ENCODE measurements at places on chromosomes 3 and 15. TPM values are rescaled to one million over a fixed set of nuclear protein-coding genes. Genes with fewer than 3 reads are reported as not detected.

DNA sequence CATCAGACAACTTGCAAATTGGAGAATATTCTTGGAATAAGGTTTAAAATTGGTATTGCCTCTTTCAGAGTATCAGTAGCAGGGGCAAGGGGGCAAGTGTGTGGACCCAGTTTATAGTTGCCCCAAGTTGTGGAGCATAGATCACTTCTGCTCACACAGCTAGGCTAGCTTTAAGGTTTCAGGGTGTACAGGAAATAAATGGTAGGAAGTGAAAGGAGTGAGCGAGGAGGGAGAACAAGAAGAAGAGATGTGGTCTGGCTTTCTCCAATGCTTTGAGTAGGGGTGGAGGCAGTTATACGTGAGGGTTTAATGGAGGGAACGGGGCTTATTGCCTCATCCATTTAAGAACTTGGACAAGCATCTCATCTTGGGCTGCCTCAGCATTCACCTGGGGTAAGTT is 290.0 kb upstream of the CFAP20DC start:
- no peak for DNase-seq
- H3K27ac ChIP-seq = no peak overlapping the region
- no peak overlapping the region for H3K4me3 ChIP-seq
- H3K36me3 ChIP-seq = no peaks in the 10 kb centered on the region
- H3K27me3 ChIP-seq = no peaks in the 10 kb centered on the region
- no peaks in the 10 kb centered on the region for H3K4me1 ChIP-seq

DNA sequence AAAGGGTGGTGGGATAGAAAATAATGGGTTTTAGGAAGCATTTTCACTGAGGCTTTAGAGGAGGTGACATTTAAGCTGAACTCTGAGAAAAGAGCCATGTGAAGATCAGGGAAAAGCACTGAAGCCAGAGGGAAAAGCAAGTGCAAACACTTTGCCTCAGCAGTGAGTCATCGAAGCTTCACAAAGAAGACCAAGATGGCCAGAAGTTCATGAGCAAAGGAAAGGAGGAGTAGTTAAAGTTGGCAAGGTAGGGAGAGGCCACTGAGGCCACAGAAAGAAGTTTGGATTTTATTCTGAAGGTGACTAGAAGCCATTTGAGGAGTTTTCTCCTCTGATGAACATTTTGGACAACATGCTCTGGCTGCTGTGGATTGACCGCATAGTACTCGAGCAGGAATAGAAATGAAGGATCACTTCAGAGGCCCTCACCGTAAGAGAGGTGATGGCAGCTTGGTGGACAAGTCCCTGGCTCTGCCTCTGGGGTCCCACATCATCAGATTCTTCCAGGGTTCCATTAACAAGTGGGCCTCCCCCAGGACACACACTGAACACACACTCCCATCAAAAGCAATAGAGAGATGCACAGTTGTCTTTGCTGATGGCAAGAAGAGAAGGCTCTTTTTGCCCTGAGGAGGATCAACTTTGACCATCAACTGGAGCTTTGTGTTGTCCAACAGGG is 75.5 kb downstream of the TOP2B start:
- peaks cover 6% of the 10 kb centered on the region for H3K36me3 ChIP-seq
- no peaks in the 10 kb centered on the region for H3K27me3 ChIP-seq
- no peak for DNase-seq
- H3K27ac ChIP-seq = no peak overlapping the region
- no peak overlapping the region for H3K4me3 ChIP-seq

DNA sequence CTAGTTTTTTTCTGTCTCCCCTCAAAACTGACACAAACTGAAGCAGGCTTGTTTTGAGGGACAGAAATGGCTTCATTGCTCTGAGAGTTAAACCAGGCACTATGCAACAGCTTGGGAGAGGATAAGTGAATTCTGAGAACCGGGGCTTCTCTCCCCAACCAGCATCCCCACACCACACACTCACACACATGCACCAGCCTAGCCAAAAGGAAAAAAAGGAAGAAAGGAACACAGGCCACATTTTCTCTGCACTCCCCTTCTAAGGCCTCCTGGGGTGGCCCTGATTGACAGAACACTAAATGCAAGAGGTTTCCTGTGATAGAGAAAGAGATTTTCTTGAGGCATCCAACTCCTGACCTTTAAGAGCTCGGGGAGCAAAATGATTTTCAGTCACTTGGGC is 177.5 kb downstream of the TLE3 start:
- no peaks in the 10 kb centered on the region for H3K4me1 ChIP-seq
- peaks cover 12% of the 10 kb centered on the region for H3K36me3 ChIP-seq
- no peak overlapping the region for H3K4me3 ChIP-seq
- no peak for DNase-seq

GRCh38 chr3:43773273-43774094 is 82.7 kb downstream of the ABHD5 start:
- H3K36me3 ChIP-seq = no peaks in the 10 kb centered on the region
- H3K4me3 ChIP-seq = no peak overlapping the region
- peaks cover 12% of the 10 kb centered on the region for H3K27me3 ChIP-seq

DNA sequence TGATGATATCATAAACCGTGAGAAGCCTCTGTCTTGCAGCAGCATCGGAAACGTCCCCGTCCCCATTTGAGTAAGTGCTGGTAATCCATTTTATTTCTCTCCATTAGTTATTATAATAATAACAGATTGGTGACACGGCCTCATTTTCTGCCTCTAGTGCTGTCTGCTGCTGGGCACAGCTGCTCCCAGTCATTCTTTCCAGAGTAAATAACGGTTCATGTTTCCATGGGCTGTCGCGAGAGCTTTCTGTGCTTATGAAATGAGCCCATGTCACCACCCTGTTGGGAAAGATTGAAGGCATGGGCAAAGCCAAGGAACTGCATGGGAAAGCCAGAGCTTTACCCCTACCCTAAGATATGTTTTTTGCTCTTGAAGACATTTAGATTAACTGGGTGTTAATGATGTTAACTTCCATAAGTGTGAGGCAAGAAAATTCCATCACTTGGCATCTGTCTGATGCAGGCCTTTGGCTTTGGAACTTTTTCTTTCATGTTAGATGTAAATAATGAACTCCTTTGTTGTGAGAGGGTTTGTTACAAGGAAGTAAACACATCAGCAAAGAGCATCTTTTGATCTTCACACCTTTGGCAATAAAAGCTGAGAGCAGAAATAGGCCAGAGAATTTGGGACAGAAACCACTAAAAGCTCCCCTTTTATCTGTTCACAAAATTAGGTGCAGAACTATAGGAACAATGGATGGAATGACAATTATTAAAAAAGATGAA is 141.8 kb downstream of the FILIP1L start:
- no peak overlapping the region for H3K27ac ChIP-seq
- peaks cover 7% of the 10 kb centered on the region for H3K36me3 ChIP-seq
- H3K4me3 ChIP-seq = no peak overlapping the region
- H3K27me3 ChIP-seq = no peaks in the 10 kb centered on the region

DNA sequence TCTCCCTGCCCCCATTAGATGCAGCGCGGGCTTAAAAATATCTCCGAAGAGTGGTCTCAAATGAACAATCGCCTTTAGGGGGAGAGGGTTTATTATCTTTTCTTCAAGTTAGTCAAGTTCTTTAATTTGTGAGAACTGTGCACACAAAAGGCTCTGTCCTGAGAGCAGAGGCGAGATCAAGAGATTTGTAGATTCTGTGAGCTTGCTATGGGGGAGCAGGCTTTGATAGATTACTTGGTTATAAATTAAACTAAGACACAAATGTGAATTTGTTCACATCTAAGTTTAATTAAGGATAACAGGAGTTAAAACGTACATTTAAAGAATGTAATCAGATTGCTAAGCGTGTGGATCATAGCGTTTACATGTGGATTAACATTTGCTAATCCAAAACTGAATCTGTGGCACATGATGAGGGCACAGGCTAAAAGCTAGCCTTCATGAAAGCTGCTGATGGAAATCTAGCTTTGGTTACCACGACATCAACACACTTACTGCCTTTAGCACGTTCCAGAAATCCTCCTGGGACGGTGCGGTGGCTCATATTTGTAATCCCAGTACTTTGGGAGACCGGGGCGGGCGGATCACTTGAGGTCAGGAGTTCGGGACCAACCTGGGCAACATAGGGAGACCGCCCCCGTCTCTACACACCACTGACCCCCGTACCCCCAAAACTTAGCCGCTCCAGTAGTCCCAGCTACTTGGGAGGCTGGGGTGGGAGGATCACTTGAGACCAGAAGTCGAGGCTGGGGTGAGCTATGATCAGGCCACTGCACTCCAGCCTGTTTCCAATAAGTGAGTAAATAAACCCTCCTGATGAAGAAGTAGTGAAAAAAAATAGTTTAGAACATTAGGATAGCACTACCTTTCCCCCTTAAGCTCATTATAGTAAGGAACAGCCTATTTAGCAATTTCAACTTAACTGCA is 1.0 kb upstream of the PRTG start:
- H3K4me1 ChIP-seq = no peaks in the 10 kb centered on the region
- H3K4me3 ChIP-seq = peak overlapping the region; percentile 69
- H3K27ac ChIP-seq = no peak overlapping the region

DNA sequence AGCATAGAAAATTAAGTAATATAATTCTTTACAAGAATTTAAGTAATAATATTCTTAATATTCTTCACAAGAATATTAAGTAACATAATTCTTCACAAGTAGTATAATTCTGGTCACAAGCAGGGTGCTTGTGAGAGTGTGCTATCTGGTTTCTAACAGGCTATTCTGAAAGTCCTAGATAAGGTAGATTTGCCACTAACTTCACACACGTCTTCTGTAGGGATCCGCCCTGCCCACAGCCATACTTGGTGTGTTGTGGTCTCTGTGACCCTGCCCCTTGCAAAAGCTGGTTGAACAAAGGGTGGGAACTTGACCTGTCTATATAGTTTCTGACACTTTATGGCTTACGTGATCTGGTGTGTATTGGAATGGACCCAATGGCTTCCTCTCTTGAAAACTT is 253.4 kb upstream of the MDFIC2 start:
- no peak overlapping the region for H3K27ac ChIP-seq
- no peaks in the 10 kb centered on the region for H3K27me3 ChIP-seq
- no peaks in the 10 kb centered on the region for H3K4me1 ChIP-seq
- no peak for DNase-seq

- H3K36me3 ChIP-seq = no peaks in the 10 kb centered on the region
- H3K4me1 ChIP-seq = no peaks in the 10 kb centered on the region
- H3K4me3 ChIP-seq = peak within 1 kb of the TSS; percentile 88
- H3K27ac ChIP-seq = peak within 1 kb of the TSS; percentile 45
- no peaks in the 10 kb centered on the region for H3K27me3 ChIP-seq
Measured at GRCh38 chr3:143847787-143848631, at the start of gene SLC9A9. SLC9A9 (minus strand) TSS chr3:143848468; CDS start chr3:143848322, 146 bp downstream.

DNA sequence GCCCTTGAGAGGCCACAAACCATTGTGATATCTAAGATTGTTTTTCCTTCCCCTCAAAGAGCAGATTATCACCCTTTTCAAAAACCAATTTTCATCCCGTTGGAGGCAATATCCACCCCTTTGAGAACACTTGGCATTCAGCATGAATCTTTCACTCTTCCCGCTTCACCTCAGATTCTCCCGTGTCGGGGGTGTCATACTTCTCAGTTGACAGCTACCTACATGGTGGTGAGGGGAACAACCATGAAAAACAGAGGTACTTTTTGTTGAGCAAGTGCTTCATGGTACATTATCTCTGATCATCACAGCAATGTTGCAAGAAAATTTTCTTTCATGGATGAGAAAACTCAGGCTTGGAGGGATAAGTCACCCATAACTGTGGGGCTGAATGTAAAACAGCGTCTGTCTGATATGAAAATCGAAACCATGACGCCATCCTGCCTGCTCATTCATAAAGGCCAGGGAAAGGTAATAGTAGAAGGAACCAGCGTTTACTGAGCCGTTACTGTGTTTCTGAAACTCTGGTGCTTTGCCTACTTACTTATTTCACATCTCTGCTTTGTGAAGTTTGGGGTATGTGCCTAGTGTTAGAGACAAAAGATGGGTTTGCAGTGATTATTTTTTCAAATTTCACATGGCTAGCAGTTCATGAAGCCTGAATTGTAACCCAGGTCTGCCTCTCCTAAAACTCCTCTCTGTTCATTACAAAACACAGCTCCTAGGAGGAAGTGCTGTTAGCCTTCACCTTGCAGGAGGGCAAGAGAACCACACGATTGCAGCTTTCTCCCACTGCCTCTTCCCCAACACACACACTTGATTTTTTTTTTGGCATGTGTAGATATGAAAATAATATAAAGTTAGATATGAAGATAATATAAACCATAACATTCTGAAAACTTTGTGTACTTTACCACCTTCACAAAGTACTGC is 35.4 kb downstream of the SV2B start:
- H3K36me3 ChIP-seq = no peaks in the 10 kb centered on the region
- H3K4me3 ChIP-seq = peak overlapping the region; percentile 45
- H3K27ac ChIP-seq = no peak overlapping the region

DNA sequence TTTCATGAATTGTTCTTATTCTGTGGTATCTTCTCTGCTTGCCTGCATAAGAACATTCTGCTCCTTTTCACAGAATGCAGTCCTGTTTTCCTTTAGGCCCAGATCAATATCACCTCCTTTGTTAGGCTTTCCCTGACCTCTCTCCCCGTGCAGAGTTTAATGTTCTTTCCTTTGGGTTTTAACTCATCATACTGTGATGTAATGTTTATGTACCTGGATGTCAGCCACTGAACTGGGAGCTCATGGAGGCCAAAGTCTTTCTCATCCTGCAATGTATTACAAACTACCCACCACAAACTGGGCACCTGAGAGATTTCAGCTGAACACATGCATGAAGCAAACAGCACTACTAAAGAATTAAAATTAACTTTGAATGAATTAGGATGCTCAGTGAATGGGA is 192.8 kb upstream of the RORA start:
- no peak overlapping the region for H3K27ac ChIP-seq
- H3K4me1 ChIP-seq = no peaks in the 10 kb centered on the region
- H3K4me3 ChIP-seq = no peak overlapping the region
- peaks cover 4% of the 10 kb centered on the region for H3K36me3 ChIP-seq
- H3K27me3 ChIP-seq = no peaks in the 10 kb centered on the region

GRCh38 chr3:39569095-39569494 is 101.6 kb downstream of the MOBP start:
- no peak overlapping the region for H3K4me3 ChIP-seq
- no peaks in the 10 kb centered on the region for H3K4me1 ChIP-seq
- H3K27me3 ChIP-seq = peaks cover 8% of the 10 kb centered on the region
- DNase-seq = no peak
- H3K27ac ChIP-seq = no peak overlapping the region
- no peaks in the 10 kb centered on the region for H3K36me3 ChIP-seq

DNA sequence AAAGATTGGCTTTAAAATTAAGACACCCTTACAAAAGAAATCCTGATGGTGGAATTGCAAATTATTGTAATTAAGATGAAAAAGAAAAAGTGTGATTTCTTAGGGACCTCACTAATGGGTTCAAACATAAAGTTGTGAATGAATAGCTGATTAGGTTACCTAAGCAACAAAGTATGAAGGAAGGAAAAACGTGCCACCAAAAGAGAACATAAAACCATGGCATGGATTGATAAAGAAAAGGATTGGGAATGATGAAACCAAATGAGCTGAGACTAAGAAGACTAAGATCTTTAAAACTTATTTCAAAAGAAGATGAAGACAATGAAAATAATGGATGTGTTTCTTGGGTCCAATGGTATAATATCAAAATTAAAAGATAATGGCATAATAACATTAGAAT is 32.2 kb upstream of the GUCA1C start:
- H3K27me3 ChIP-seq = no peaks in the 10 kb centered on the region
- no peaks in the 10 kb centered on the region for H3K36me3 ChIP-seq
- H3K4me3 ChIP-seq = no peak overlapping the region

- peak; percentile 11 for DNase-seq
- no peak overlapping the region for H3K4me3 ChIP-seq
- H3K27me3 ChIP-seq = peaks cover 2% of the 10 kb centered on the region
- H3K4me1 ChIP-seq = no peaks in the 10 kb centered on the region
Measured at GRCh38 chr3:14480207-14481017, 59.7 kb downstream of the GRIP2 start.

Gene EPHA6
- not detected for total RNA-seq

Gene NR2E3
- not detected for total RNA-seq

Gene RTP2
- total RNA-seq = not detected
